ENCODE measurements at places on chromosomes 4 and X. TPM values are rescaled to one million over a fixed set of nuclear protein-coding genes. Genes with fewer than 3 reads are reported as not detected.
A peak's percentile ranks its signal among the peaks of the same experiment; 100 is the strongest.

Gene TCEANC
- polyA plus RNA-seq = 7.1 TPM

DNA sequence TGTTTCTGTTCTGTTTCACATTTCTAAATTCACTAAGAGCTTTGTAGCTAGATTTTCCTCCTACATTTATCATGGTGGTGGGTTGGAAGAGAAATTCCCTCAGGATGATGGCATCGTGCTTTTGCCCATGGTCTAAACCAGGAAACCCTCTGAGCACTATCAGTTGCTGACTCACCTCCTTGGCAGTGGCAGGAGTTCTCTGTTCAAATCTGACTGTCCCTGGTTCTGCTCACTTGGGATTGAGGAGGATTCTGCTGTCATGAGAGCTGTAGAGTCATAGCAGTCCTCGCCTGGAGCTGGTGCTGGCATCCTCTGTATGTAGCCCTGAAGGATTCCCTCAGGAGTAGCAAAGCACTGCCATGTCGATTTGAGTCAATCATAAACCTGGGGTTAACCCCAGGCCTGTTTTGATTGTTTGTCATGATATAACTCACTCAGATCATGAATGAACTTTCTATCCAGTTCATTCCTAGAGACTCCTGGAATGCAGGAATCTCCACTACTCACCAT, 9.4 kb downstream of the TEX13A start:
- H3K4me1 ChIP-seq = no peaks in the 10 kb centered on the region
- no peaks in the 10 kb centered on the region for H3K27me3 ChIP-seq
- no peak overlapping the region for H3K4me3 ChIP-seq
- DNase-seq = no peak

DNA sequence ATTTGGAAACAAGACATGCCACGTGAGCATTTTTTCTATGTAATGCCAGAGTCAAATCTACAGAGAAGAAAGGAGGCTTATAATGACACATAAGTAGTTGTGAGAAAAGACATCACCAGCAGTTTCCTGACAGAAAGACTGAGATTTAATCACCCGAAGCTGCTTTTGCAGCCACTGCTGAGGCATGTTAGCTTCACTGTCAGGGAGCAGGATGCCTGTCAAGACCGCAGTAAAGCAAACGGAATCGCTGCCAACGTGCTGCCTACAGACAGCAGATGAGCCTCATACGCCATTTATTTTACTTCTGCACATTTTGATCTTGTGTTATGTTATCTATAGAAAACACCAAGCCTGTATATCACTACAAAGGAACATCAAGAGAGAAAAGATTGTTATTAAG, 68.7 kb upstream of the NDST3 start:
- no peaks in the 10 kb centered on the region for H3K27me3 ChIP-seq
- H3K36me3 ChIP-seq = no peaks in the 10 kb centered on the region
- H3K27ac ChIP-seq = no peak overlapping the region
- DNase-seq = no peak
- no peak overlapping the region for H3K4me3 ChIP-seq

DNA sequence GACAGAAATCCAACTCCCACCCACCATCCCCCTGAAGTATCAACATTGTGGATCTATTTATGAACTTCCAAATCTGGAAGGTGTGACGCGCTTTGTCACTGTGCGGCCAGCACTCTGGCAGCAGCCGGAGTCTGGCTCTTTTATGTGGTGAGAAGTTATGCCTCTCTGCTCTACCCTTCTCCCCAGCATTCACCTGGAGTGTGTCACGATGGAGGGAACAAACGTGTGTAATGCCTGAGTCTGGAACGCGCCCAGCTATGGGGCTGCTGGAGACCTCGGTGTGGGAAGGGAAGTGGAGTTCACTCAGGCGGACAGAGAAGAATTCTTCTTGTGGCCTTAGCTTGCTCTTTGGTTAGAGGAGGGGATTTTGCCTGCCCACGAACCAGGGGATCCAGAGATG, 222.1 kb upstream of the RPL34 start:
- no peak for DNase-seq
- no peaks in the 10 kb centered on the region for H3K4me1 ChIP-seq
- no peak overlapping the region for H3K27ac ChIP-seq
- H3K27me3 ChIP-seq = no peaks in the 10 kb centered on the region

DNA sequence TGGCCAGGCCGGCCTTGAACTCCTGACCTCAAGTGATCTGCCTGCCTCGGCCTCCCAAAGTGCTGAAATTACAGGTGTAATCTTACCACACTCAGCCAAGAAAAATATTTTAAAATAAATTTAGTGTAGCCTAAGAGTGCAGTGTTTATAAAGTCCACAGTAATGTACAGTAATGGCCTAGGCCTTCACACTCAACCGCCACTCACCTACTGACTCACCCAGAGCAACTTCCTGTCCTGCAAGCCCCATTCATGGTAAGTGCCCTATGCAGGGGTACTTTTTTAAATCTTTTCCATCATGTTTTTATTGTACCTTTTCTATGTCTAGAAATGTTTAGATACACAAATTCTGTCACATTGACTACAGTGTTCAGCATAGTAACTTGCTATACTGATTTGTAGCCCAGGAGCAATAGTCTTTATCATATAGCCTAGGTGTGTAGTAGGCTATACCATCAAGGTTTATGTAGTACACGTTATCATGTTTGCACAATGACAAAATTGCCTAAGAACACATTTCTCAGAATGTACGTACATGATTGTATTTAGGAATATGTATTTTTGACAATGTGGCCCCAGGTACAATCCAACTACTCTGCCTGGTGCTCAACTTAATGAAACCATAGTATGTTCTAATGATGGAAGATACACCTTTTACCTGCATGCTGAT, 455.2 kb downstream of the PCDH7 start:
- H3K4me1 ChIP-seq = no peaks in the 10 kb centered on the region
- no peak overlapping the region for H3K4me3 ChIP-seq
- no peaks in the 10 kb centered on the region for H3K36me3 ChIP-seq
- no peaks in the 10 kb centered on the region for H3K27me3 ChIP-seq

GRCh38 chr4:107216379-107216778, 180.3 kb upstream of the DKK2 start:
- H3K36me3 ChIP-seq = no peaks in the 10 kb centered on the region
- H3K27me3 ChIP-seq = no peaks in the 10 kb centered on the region
- no peaks in the 10 kb centered on the region for H3K4me1 ChIP-seq
- H3K4me3 ChIP-seq = no peak overlapping the region
- H3K27ac ChIP-seq = no peak overlapping the region
- DNase-seq = no peak

DNA sequence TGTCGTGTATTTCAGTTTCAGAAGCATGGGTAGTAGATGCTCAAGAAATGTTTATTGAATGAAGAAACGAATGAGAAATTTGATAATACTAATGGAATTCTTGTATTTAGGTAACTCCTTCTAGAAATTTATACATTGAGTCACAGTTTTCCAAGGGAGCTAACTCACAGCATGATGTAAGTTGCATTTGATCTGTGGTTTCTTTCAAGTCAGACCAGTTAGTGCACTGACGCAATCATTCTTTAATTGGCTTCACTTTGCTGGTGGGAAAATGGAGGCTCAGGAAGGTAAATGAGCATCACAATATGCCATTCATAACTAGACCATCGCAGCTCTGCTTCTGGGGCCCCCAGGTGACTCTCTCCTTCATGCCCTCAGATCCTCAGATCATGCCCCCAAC, 17.3 kb upstream of the CWH43 start:
- DNase-seq = no peak
- no peak overlapping the region for H3K27ac ChIP-seq
- no peaks in the 10 kb centered on the region for H3K36me3 ChIP-seq

GRCh38 chrX:20361890-20362262, 95.2 kb upstream of the RPS6KA3 start:
- no peak overlapping the region for H3K4me3 ChIP-seq
- peak overlapping the region; percentile 78 for H3K27ac ChIP-seq
- H3K27me3 ChIP-seq = no peaks in the 10 kb centered on the region
- DNase-seq = no peak
- no peaks in the 10 kb centered on the region for H3K4me1 ChIP-seq
- no peaks in the 10 kb centered on the region for H3K36me3 ChIP-seq
